Spinal cord (tissue), 10 donors: ENCODE measurements at places on chromosomes 1 and 21. TPM values are rescaled to one million over a fixed set of nuclear protein-coding genes. Genes with fewer than 3 reads are reported as not detected.
A peak's percentile ranks its signal among the peaks of the same experiment; 100 is the strongest.

DNA sequence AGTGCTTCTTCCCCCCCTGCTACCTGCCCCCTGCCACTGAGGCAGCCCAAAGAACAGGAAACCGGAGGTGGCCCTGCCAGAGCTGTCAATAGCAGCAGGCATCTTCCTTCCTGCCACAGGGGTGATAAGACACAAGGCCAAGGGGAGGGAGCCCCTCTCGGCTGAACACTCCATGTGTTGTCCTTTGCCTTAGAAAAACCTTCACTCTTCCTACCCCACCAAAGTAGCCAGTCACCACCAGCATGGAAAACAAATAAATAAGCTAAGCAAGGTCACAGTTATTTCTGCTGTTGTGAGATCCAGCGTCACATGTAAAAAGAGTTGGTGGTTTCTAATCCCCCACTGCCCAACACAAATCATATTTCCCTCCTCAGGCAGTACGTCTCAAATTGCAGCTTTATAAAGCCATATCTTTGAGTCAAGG is 104.8 kb upstream of the DPT start:
- no peak overlapping the region for H3K27ac ChIP-seq
- no peaks in the 10 kb centered on the region for H3K36me3 ChIP-seq
- DNase-seq, result no peak
- no peak overlapping the region for H3K4me3 ChIP-seq
- peaks cover 7% of the 10 kb centered on the region for H3K4me1 ChIP-seq

- H3K36me3 ChIP-seq, result peaks cover 5% of the 10 kb centered on the region
- no peak for DNase-seq
- H3K27me3 ChIP-seq, result no peaks in the 10 kb centered on the region
Measured at GRCh38 chr1:88800382-88801051, 90.8 kb downstream of the GTF2B start.

Gene NRDC
- 95.9 TPM for total RNA-seq

- H3K4me3 ChIP-seq, result no peak overlapping the region
- no peaks in the 10 kb centered on the region for H3K4me1 ChIP-seq
- DNase-seq, result no peak
- no peak overlapping the region for H3K27ac ChIP-seq
Measured at GRCh38 chr1:198064181-198064580, 92.6 kb upstream of the NEK7 start.

GRCh38 chr21:37452227-37452626 is 85.7 kb downstream of the DYRK1A start:
- H3K27me3 ChIP-seq, result no peaks in the 10 kb centered on the region
- no peak for DNase-seq
- H3K4me3 ChIP-seq, result no peak overlapping the region

- no peak overlapping the region for H3K4me3 ChIP-seq
- no peak for DNase-seq
- H3K27me3 ChIP-seq, result no peaks in the 10 kb centered on the region
- no peak overlapping the region for H3K27ac ChIP-seq
- H3K4me1 ChIP-seq, result no peaks in the 10 kb centered on the region
- H3K36me3 ChIP-seq, result no peaks in the 10 kb centered on the region
Measured at GRCh38 chr1:101051688-101052638, 26.4 kb upstream of the DPH5 start.

DNA sequence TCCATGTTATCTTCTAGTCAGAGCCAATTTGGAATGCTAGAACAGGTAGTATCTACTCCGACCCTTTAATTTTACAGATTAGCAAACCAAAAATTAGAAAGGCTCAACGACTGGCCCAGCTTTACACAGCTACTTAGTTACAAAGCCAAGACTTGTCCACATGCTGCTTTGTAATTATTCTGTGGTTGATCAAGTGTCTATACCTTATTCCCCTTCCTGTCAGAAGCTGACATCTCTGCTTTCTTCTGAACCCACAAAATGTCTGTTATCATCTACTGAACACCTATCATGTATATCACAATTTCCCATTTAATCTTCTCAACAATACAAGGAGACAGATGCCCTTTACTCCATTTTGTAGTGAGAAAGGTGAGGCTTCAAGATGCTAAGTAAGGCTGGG is 15.6 kb downstream of the TGFBR3 start:
- H3K4me1 ChIP-seq, result no peaks in the 10 kb centered on the region
- no peak overlapping the region for H3K27ac ChIP-seq
- no peak for DNase-seq
- H3K36me3 ChIP-seq, result no peaks in the 10 kb centered on the region

Gene KIAA1614
- 9.8 TPM for total RNA-seq

- no peaks in the 10 kb centered on the region for H3K27me3 ChIP-seq
- no peak overlapping the region for H3K27ac ChIP-seq
- H3K4me3 ChIP-seq, result no peak overlapping the region
- no peaks in the 10 kb centered on the region for H3K4me1 ChIP-seq
Measured at GRCh38 chr1:15902882-15903281, 55.4 kb downstream of the SPEN start.

DNA sequence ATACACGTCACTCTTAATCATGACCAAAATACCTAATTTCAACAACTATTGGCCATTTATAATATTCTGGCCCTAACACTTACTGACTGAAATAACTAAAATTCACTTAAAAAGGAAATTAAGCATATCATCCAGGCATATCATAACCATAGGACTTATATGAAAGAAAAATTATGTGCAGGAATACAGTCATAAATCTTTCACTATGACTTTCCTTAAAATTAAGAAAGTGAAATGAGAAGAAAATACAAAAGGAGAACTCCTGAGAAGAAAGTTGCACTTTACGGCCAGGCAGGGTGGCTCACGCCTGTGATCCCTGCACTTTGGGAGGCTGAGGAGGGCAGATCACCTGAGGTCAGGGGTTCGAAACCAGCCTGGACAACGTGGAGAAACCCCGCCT is 9.4 kb downstream of the ZZZ3 start:
- no peak overlapping the region for H3K27ac ChIP-seq
- no peaks in the 10 kb centered on the region for H3K27me3 ChIP-seq
- H3K4me1 ChIP-seq, result peaks cover 7% of the 10 kb centered on the region
- no peak overlapping the region for H3K4me3 ChIP-seq
- no peaks in the 10 kb centered on the region for H3K36me3 ChIP-seq

- H3K36me3 ChIP-seq, result no peaks in the 10 kb centered on the region
- no peak overlapping the region for H3K27ac ChIP-seq
- H3K4me3 ChIP-seq, result no peak overlapping the region
- DNase-seq, result no peak
- H3K4me1 ChIP-seq, result no peaks in the 10 kb centered on the region
Measured at GRCh38 chr1:206892351-206892984, 4.8 kb upstream of the IL24 start.

GRCh38 chr1:207840380-207840779 is 70.5 kb downstream of the CD34 start:
- H3K27ac ChIP-seq, result no peak overlapping the region
- no peaks in the 10 kb centered on the region for H3K36me3 ChIP-seq
- H3K27me3 ChIP-seq, result no peaks in the 10 kb centered on the region
- no peak overlapping the region for H3K4me3 ChIP-seq
- H3K4me1 ChIP-seq, result peaks cover 14% of the 10 kb centered on the region

Gene KRTAP10-10
- total RNA-seq, result not detected

Gene BATF3
- total RNA-seq, result 2.7 TPM

GRCh38 chr1:37561133-37562132 is 4.7 kb downstream of the DNALI1 start:
- H3K27me3 ChIP-seq, result no peaks in the 10 kb centered on the region
- peaks cover 27% of the 10 kb centered on the region for H3K36me3 ChIP-seq
- no peak overlapping the region for H3K27ac ChIP-seq

GRCh38 chr1:5343256-5344020 is 648.8 kb downstream of the NPHP4 start:
- H3K27ac ChIP-seq, result no peak overlapping the region
- no peaks in the 10 kb centered on the region for H3K36me3 ChIP-seq
- H3K4me3 ChIP-seq, result no peak overlapping the region

Gene GPR3
- total RNA-seq, result 1.7 TPM

GRCh38 chr1:118118469-118118868 is 66.6 kb downstream of the SPAG17 start:
- H3K36me3 ChIP-seq, result no peaks in the 10 kb centered on the region
- no peak overlapping the region for H3K4me3 ChIP-seq
- no peaks in the 10 kb centered on the region for H3K27me3 ChIP-seq
- no peak overlapping the region for H3K27ac ChIP-seq
- no peak for DNase-seq
- no peaks in the 10 kb centered on the region for H3K4me1 ChIP-seq

GRCh38 chr1:186740324-186740723 is 60.1 kb upstream of the PTGS2 start:
- H3K27ac ChIP-seq, result no peak overlapping the region
- no peaks in the 10 kb centered on the region for H3K27me3 ChIP-seq
- H3K36me3 ChIP-seq, result no peaks in the 10 kb centered on the region
- H3K4me3 ChIP-seq, result no peak overlapping the region

DNA sequence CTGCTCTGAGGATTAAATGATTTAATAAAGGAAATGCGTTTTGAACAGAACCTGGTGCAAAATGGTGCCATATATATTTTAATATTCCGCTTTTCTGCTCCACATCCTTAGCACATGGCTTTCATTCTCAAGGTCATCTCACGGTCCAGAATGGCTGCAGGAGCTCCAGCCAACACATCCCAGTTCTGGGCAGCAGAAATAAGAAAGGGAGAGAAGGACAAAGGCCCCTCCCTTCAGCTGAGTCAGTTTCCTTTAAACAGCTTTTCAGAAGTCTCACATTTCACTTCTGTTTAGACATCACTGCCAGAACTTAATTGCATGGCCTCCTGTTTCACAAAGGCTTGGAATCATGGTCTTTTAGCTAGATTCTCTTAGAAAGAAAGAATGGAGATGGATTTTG is 75.2 kb upstream of the LRRN2 start:
- no peak overlapping the region for H3K4me3 ChIP-seq
- no peaks in the 10 kb centered on the region for H3K27me3 ChIP-seq
- no peak overlapping the region for H3K27ac ChIP-seq
- H3K4me1 ChIP-seq, result peaks cover 10% of the 10 kb centered on the region

DNA sequence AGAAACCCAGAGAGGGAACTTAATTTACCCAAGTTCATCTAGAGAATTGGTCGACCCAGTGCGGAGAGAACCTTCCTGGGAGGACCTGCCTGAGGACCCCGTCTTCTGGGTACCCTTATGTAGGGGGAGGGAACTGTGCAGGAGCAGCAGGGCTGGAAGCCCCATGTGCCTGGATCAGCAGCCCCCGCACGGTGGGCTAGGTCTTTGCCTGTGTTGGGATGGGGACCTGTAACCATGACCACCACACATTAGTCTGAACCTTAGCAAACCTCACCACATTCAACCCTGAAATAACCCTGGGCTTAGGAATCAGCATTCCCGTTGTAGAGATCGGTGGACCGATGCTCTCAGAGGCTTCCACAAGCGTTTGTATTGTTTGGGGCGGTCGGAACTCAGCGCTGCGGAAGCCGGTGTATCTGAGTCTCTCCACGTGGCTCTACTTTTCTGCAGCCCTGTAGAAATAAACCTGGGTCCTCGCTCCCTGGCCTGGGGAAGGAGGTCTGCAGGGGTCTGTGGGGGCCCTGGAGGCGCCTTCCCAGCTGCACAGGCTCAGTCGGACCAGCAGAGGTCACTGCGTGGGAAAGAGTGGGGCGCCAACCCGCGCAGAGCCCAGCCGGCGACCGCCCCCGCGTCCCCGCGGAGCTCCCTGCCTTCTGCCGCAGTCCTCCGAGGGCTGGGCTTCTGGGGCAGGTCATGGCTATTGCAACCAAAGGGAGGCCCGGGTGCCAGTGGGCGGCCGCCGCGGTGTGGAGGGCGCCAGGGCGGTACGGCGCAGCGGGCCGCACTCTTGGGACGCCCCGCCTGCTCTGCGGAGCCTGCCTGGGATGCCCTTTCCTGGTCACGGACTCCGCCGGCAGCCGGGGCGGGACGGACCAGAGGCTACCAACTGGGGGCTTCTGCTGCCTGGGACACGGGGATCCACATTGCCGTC is 36.2 kb upstream of the KCNA10 start:
- no peak for DNase-seq
- H3K27ac ChIP-seq, result peak overlapping the region; percentile 87
- peaks cover 30% of the 10 kb centered on the region for H3K4me1 ChIP-seq

Gene LCA5L
- total RNA-seq, result 4.3 TPM

Gene TRABD2B
- 1.9 TPM for total RNA-seq

DNA sequence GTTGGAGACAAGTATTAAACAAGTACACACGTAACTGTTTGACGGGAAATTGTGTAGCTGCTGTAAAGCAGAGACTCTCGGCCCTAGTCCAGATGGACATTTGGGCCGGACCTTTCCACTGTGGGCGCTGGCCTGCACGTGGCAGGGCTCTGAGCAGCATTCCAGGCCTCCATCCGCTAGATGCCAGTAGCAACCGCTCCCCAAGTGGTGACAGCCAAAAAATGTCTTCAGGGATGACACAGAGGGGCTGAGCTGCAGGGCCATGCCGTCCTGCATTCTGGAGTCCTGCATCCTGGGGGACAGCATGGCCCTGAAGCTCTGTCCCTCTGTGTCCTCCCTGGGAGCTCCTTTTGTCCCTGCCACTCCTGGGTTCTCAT is 24.8 kb downstream of the A3GALT2 start:
- H3K27me3 ChIP-seq, result no peaks in the 10 kb centered on the region
- no peak overlapping the region for H3K4me3 ChIP-seq
- peaks cover 73% of the 10 kb centered on the region for H3K36me3 ChIP-seq
- no peak overlapping the region for H3K27ac ChIP-seq

- H3K4me3 ChIP-seq, result no peak overlapping the region
- H3K27ac ChIP-seq, result no peak overlapping the region
- no peak for DNase-seq
- H3K4me1 ChIP-seq, result peaks cover 31% of the 10 kb centered on the region
Measured at GRCh38 chr21:43196826-43197225, 28.0 kb downstream of the CRYAA start.

Gene OPTC
- not detected for total RNA-seq

DNA sequence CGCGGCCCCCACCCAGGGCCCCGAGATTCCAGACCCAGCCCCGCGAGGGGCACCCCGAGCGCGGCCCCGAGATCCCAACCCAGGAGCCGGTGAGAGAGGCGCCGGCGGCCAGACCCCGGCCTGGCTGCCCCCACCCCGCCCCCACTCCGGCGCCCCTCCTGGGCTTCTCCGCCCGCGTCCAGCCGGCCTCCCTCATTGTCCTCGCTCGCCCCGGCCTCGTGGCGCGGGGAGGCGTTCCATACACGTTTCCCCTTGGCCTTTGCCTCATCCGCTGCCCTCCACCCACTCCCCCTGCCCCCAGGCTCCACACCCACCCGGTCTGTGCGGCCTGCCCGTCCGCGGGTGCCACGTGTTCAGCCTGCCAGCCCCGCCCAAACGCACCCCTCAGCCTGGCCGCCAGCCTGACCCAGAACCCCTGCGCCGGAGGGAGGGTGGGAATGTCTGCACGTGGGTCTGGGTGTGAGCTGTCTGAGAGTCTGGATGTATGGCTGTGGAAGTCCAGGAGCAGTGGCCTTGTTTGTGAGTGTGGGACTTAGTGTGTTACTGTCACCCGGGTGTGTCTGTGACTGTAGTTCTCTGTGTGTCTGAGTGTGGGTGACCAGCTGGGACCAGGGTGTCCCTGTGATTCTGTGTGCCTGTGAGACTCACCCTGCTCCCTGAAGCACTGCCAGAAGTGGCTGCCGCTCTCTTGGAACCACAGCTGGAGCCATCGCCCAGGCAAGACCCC is 681 bp downstream of the B4GALT2 start:
- H3K4me3 ChIP-seq, result peak overlapping the region; percentile 48
- H3K4me1 ChIP-seq, result peaks cover 66% of the 10 kb centered on the region
- H3K36me3 ChIP-seq, result peaks cover 63% of the 10 kb centered on the region
- DNase-seq, result no peak

Gene OLIG2
- total RNA-seq, result 42.2 TPM
